ENCODE measurements at places on chromosomes 1 and 21.

DNA sequence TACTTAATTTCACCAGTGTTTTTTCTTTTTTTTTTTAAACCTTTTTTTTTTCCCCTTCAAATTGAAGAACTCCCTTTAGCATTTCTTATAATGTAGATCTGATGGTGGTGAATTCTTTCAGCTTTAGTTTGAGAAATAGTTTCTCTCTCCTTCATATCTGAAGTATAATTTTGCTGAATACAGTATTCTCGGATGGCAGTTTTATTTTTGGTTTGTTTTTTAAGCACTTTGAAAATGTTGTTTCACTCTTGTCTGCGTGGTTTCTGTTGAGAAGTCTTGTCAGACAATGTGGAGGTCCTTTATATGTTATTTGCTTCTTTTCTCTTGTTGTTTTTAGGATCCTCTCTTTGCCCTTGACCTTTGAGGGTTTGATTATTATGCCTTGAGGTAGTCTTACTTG lies 135.1 kb downstream of the RPS6KC1 start:
- no peak for DNase-seq

DNA sequence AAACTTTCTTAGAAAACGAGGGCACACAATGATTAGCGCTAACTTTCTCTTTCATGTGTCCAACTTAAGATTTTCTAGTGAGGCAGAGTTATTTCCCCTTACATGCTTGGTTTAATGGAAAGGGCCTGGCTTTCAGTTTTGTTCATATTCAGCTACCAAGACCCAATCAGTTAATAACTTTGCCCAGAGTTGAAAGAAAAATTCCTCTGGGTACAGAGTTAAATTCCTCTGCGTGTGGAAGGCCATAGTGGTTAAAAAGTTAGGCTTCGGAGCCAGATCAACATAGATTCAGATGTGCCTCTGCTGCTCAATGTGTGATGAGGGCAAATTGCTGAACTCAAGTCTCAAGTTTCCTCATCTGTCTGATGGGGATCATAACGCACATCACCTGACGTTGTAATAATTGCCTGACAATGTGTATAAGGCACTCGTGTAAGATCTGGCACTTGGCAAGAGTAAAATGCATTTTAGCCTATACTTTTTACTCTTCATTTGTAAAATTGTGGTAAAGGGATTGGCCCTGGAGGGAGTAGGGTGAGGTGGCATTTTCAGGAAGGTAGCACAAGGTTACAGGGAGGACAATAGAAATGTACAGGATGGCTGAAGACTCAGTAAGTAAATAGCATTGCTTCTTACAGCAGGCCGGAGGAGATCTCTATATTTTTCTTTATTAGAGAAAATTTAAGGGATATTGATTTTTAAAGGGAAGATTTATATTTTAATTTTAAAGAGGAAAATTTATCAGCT lies 103.4 kb downstream of the ROR1 start:
- no peak for DNase-seq

GRCh38 chr1:58746757-58747156 lies 37.1 kb downstream of the JUN start:
- no peak for DNase-seq

GRCh38 chr1:233183226-233184020 lies 112.1 kb downstream of the PCNX2 start:
- no peak for DNase-seq
